AG08396 (cell line): ENCODE measurements at places on chromosomes 7 and 10.
A peak's percentile ranks its signal among the peaks of the same experiment; 100 is the strongest.

DNA sequence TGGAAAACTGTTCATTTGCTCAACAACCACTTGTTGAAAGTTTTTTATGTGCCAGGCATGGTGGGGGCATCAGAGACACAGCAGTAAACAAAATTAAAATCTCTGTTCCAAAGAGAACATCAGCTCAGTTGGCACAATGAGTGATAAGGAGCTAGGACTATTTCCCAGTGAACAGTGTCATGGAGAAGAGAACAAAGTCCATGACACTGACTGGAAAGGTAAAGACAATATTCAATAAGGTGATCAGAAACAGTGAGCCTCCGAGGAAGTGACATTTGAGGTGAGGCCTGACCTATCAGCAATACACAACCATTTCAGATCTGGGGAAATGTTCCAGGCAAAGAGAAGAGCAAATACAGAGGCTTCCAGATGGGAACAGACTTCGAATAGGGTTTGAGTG, 14.6 kb downstream of the ACSL5 start:
- no peak for DNase-seq

DNA sequence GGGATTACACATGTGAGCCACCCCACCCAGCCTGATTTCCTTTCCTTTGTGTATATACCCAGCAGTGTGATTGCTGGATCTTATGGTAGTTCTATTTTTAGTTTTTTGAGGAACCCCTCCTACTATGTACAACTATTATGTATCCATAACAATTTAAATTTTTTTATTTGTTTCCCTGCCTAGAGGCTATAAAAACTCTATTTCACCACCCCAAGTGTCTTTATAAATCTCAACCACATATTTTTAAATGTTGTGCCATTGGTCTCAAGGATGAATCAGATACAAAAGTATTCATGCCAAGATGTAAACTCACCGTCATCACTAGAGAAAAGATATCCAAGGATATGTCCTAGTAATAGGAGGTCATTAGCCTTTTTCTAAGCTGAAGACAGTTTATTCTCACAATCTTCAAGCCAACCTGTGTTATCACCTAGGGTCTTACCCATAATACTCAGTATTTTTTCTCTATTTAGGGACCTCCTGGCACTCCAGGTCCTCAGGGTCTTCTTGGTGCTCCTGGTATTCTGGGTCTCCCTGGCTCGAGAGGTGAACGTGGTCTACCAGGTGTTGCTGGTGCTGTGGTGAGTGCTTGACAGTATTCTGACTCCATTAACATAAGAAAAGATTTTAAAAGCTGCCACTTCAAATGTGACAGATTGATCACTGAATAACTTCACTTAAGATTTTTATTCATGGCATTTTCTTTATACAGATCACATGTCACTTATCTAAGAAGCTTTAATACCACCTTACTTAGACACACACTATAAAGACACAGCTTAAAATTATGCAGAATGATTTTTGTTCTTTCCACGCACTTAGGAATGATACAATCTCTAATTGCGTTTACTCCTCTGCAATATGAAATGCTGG, 29.4 kb downstream of the COL1A2 start:
- peak; percentile 24 for DNase-seq

DNA sequence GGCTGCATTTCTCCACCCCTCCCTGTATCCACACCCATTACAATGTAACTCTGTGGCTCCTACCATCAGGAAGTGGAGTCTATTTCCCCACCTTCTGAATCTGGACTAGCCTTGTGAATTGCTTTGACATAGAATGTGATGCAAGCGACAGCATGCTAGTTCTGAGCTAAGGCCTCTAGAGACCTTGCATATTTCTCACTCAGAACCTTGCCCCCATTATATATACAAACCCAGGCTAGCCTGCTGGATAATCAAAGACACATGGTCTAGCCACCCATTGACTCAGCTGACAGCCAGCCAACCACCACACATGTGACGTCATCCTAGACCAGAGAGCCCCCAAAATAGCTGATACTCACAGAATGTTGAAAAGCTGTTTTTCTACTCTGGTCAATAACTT, 77.9 kb downstream of the CCDC71L start:
- DNase-seq, result peak; percentile 62

GRCh38 chr10:89745903-89746302, 44.5 kb downstream of the KIF20B start:
- DNase-seq, result no peak

- no peak for DNase-seq
These were observed 94.2 kb downstream of the CUL2 start for GRCh38 chr10:34995925-34996324.

DNA sequence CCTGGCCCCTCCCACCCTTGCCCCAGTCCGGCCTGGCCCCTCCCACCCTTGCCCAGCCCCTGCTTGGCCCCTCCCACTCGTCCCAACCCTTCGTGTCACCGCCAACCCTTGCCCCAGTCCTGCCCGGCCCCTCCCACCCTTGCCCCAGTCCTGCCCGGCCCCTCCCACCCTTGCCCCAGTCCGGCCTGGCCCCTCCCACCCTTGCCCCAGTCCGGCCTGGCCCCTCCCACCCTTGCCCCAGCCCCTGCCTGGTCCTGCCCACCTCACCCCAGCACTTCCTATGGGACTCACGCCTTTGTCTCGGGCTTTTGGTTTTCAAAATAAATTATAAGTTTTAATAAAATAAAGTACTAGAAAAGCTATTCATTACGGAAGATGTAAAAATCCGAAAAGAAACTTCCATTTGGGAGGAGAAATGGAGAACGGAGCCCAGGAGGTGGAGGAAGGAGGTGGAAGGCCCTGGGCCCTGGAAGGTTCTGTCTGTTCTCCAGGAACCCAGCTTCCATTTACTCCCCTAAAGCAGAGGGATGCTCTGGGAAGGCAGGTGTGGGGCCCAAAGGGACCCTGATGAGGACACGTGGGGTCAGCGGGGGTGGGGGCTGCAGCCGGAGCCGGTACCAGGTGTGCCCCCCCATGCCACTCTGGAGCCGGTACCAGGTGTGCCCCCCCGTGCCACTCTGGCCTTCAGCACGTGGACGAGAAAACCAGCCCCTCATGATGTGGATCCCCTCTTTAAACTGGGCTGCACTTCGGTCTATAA, 52.2 kb downstream of the PWWP2B start:
- no peak for DNase-seq

- DNase-seq, result peak; percentile 15
These were observed 131.1 kb upstream of the CDK1 start for GRCh38 chr10:60646966-60647796.

DNA sequence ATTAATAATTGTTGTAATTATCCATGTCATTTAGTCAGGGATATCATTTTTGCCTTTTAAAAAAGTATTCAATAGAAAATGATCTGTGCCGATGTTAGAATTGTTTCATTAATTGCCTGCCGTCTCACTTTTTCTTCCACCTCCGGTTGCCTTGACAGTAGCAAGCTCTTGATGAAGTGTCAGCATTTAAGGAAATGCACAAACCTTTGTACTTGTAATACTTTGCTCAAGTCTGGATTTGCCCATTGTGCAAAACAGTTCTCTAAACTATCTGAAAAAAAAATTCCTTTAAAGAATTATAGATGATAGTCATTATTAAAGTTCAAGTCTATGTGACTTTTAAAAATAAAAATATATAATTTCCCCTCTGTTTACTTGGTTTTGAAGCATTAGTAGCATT, 619.7 kb downstream of the GATA3 start:
- no peak for DNase-seq

DNA sequence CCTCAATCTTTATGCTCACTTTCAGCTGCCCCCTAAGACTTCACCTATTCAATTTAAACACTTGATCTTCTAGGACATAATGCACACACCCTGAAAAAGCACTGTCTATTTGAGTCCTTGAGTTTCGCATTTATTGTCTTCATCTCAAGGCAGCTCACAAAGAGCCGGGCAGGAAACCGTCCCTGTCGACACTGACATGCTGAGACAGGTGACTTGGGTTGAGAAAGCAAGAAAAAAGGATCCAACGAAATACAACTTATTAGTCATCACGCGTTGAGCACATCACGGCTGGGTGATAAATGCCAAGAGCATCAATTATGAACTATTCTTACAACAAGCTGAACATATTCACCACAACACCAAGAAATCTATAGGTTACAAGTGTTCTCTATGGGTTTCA, 91.1 kb downstream of the CALN1 start:
- no peak for DNase-seq

DNA sequence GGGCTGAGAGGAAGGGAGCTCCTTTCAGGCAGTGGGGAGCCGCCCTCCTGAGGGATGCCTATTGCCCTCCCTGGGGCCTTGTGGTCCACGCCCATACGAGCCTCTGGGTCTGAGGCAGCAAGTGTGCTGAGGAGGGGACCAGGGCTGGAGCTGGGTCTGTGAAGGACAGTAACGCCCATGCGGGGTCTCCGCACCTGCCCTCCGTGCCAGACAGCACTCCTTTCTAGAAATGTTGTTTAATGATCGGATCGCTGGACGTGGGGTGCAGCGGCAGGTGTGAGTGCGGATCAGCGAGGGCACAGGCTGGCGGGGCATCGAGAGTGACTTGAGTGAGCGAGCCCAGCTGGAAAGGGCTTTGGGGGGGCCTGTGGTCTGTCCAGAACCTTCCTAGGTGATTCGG, 70.1 kb downstream of the ELFN1 start:
- DNase-seq, result no peak

DNA sequence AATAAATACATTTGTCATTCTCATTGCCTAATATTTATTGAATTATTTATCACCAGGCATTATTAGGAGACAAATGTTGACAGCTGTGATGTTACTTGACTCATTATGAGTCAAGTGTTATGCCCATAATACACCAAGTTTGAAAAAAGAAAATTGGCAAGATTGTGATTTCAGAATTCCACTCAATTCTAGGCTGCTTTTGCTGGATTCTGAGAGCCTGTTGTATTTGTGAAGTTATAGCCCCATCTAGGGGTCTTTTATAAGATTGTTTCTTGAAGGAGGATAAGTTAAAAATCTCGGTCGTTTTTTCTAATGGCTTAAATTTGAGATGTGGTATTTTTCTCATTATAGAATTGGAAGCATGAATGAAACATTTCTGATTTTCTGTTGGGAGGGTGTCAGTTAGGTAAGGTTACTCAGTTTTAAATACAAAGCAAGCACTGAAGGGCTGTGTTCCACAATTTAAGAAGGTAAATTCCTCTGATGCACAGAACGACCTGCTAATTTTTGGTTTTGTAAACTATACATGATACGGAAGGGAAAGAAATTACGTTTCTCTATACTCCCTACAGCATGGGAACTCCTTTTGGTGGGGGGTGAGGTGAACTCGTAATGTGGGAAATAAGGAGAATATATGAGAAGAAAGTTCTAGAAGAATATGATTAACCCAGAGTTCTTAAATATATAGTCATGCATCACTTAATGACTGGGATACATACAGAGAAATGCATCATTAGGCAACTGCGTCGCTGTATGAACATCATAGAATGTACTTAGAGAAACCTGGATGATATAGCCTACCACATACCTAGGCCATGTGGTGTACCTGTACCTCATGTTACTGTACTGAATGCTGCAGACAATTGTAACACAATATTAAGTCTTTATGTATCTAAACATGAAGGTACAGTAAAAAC, 2.6 kb downstream of the STK31 start:
- peak; percentile 79 for DNase-seq

DNA sequence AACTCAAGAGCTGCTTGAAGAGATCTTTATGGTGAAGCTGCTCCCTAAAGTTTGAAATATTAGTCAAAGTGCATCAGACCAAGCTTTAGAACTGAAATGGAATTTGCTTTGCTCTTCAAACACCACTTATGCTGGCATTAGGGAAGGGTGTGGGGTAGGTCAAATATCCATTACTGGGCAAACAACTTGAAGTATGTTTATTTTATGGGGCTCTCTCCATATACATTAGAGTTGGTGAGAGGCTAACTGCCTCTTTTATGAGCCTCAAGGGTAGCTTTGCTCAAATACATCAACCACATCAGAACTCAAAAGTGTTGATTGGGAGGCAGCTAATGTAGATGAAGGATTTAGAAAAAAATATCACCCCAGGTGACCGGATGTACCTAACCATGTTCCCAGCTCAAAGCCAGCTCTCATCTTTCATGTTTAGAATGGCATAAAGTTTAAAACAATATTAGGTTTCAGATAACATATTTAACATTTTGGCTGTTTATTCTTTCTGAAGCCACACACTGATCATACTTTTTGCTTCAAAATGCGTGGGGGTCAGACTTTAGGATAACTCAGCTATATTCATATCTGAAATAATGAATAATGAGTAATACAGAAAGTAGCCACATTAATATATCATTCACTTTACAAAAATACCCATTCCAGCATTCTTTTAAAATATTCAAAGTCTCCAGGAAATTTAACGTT, 318.6 kb downstream of the PTEN start:
- DNase-seq, result no peak

GRCh38 chr7:155963356-155963755, 151.1 kb upstream of the SHH start:
- no peak for DNase-seq

DNA sequence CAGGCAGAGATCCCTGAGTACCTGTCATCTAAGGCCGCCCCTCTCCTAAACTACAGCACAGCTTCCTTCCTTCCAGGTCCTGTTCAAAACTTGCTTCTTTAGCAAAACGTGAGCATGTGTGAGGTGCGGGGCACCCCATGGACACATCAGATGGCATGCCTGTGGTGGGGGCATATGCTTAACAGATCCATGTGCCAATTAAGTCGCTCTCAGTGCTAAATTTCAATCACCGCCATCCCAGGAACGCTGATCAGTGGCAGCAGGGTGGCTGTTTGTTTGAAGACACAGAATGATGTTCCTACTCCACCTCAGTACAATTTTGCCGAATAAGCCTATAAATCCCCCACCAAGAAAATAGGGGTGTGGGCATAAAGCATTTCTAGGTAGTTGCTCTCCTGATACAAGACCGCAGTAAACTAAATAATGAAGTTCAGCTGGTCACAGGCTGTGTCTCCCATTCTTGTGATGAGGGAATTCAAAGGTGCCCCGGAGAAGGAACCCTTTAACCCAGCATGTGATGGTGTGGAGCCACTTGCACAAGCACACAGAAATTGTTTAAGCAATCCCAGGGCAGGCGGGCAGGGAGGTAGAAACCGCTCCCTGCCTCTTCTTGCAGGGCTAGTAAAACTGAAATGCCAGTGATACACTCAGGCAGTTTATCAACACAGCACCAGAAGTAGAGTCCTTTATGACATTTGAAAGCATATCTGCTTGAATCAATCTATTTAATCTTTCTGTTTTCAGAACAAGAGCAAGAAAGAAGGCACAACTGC, 205.7 kb downstream of the SORCS1 start:
- no peak for DNase-seq

DNA sequence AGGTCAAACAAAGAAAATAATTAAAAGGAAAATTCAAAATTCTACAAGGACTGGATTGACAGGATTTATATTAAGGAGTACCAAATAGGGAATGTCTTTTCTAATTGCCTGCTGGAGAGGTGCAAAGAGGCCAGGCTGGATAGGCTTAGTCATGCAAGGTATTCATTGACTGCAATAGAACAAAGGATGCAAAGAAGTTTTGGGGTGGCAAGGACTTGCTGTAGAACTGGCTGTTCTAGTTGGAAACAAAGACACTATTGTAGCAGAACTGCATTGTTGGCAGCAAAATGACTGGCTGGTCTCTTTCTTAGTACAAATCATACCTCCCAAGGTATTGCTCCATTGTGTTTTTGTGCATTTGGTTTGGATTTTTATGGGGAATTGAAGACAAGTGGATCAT, 10.1 kb downstream of the ITGB8 start:
- no peak for DNase-seq

- DNase-seq, result peak; percentile 51
These were observed 6.1 kb downstream of the PSTK start for GRCh38 chr10:122986335-122986734.
